ENCODE measurements at places on chromosomes 6 and 20.

DNA sequence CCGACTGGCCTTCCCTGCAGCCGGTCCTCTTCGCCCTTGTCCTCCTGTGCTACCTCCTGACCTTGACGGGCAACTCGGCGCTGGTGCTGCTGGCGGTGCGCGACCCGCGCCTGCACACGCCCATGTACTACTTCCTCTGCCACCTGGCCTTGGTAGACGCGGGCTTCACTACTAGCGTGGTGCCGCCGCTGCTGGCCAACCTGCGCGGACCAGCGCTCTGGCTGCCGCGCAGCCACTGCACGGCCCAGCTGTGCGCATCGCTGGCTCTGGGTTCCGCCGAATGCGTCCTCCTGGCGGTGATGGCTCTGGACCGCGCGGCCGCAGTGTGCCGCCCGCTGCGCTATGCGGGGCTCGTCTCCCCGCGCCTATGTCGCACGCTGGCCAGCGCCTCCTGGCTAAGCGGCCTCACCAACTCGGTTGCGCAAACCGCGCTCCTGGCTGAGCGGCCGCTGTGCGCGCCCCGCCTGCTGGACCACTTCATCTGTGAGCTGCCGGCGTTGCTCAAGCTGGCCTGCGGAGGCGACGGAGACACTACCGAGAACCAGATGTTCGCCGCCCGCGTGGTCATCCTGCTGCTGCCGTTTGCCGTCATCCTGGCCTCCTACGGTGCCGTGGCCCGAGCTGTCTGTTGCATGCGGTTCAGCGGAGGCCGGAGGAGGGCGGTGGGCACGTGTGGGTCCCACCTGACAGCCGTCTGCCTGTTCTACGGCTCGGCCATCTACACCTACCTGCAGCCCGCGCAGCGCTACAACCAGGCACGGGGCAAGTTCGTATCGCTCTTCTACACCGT is 6.1 kb downstream of the UBD start:
- DNase-seq: no peak

DNA sequence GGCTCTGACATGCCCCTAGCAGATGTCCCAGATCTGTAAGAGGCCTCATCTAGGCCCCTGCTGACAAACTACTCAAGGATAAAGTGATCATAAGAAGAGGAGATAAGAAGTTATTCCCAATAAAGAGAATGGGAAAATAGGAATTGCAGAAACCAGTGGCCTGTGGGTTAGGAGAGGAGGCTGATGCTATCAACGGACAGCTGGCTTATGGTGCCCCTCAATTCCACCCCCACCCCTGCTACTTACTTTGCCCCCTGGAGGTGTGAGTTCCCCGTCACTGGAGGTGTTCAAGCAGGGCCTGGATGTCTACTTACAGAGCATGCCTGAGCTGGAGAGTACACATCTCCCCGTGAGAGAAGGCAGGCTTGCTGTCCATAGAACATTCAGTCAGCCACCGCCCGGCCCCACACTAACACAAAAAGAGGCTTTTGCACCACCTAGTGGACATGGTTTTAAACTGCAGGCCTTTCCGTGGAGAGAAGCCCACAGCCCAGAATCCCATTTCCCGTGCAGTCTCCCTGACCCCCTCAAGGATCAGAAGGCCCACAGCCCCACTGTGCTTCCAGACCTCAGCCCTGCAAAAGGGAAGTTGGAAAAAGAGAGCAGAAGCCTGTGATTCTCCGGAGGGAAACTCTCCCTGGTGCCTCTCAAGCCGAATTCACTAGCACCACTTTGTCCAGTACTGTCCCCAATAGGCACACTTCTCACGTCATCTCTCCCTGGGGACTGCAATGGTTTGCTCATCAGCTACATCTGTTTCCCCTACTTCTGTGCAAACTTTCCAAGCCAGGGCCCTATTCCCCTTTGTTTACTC is 23.8 kb upstream of the BNIP5 start:
- DNase-seq: peak; percentile 61

- DNase-seq: no peak
Observed at GRCh38 chr6:154258064-154258757, 98.4 kb downstream of the IPCEF1 start.

DNA sequence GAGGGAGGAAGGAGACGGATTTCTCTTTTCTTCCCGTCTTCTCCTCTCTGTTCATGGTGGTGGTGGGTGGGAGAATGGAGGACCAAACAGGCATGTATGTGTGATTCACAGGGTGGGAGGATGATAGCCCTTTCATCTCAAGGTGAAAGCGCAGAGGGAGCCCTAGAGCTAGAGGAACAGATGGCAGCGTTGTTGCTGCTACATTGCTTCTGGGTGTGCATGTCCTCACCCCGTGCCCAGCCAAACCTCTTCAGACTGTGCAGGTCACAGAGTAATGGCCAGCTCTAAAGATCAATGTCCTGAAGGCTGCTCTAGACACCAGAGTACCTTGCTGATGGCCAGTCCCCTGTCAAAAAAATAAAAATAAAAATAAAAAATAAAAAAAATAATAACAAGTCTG is 301.8 kb downstream of the TBC1D7 start:
- no peak for DNase-seq

DNA sequence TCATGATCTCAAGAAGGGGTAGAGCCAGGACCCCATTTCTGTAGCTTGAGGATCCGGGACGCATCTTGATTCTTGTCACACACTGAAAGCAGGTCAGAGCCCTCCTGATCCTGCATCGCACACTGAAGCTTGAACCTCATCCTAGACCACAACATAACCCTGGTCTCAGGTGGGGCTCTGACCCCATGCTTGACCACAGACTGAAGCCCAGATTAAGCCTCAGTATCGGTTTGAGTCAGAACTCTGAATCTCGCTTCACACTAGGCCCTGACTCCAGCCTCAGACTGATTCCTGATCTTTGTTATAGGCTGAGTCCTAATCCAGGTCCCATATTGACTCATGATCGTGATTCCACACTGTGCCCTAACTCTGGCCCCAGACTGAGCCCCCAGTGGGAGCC is 8.5 kb upstream of the RSPO4 start:
- no peak for DNase-seq

- no peak for DNase-seq
Observed at GRCh38 chr6:157579467-157580031, 198.6 kb downstream of the ZDHHC14 start.

- DNase-seq: no peak
Observed at GRCh38 chr6:132287101-132287500, 114.2 kb downstream of the MOXD1 start.

- no peak for DNase-seq
Observed at GRCh38 chr20:43700627-43701026, 26.2 kb downstream of the GTSF1L start.

GRCh38 chr6:90586546-90586835 is 381 bp downstream of the MAP3K7 start:
- no peak for DNase-seq

DNA sequence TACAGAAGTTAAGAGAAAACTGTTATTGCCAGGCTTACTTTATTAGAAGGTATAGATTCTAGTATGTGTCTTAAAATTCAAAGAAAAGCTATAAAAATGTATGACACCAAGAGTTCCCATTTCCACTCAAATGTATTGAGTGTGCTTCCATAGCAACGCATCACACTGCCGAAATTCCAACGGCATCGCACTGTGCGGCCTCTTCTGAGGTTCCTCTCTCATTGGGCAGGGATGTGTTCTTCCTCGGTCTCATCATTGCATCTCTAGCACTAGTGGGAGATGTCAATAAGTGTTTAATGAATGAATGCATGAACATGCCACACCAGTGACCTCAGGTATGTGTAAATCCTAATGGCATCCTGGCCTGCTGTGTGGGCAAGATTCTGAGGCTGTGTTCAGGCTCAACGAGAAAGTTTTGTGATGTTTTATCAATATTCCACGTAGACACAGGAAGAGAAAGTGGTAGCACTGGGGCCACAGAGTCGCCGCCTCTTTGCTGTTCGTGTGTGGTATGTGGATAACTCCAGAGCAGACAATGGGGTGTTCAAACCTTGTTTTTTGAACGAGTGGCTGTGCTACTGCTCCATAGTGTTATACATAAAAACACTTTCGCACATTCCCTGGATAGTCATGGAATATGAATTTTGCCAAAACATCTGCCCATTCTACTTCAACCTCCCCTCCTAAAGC is 171.6 kb downstream of the ADGB start:
- no peak for DNase-seq

- no peak for DNase-seq
Observed at GRCh38 chr6:87029711-87030314, 65.1 kb downstream of the CGA start.

DNA sequence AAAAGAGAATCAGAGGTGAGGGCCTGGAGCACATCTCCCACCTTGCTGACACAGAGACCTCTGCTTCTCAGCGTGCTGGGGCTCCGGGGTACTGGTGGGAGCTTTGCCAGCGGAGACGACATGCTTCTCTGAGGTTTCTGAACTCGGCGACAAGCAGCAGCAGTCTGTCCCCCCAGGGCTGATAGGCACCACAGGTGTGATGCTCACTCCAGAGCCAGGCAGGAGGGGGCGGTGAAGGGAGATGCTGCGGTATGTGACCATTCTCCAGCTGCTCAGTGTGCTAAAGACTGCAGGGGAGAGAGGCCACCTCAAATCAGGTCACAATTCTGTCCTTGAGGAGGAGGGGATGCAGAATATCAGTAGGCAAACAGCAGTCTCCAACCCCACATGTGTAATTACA is 219.9 kb downstream of the ALDH8A1 start:
- DNase-seq: no peak

GRCh38 chr6:90197854-90198496 is 98.7 kb downstream of the BACH2 start:
- no peak for DNase-seq

GRCh38 chr20:32792731-32793458 is 26.9 kb upstream of the MAPRE1 start:
- no peak for DNase-seq

- no peak for DNase-seq
Observed at GRCh38 chr20:45452772-45453691, 16.5 kb upstream of the WFDC2 start.

DNA sequence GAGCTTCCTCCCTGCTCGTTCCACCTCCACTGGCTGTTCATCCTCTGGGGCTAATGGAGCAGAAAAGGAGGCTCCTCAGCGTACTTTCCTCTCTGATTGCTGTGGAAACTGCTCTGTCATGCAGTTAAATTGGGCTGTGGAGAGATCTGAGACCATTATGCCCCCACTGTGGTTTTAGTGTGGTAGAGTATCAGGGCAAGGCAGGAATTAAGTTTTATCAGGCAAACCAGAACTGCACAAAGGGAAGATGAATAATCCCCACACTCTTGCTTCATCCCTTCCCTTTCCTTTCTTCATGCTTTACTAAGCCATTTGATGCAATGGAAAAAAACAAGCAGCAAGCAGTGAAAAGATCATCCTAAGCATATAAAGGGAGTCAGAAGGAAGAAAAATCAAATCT is 11.9 kb upstream of the ME1 start:
- DNase-seq: peak; percentile 13

GRCh38 chr6:139981768-139982181 is 607.3 kb upstream of the CITED2 start:
- DNase-seq: no peak

- no peak for DNase-seq
Observed at GRCh38 chr6:148085631-148086331, 256.9 kb upstream of the SASH1 start.

DNA sequence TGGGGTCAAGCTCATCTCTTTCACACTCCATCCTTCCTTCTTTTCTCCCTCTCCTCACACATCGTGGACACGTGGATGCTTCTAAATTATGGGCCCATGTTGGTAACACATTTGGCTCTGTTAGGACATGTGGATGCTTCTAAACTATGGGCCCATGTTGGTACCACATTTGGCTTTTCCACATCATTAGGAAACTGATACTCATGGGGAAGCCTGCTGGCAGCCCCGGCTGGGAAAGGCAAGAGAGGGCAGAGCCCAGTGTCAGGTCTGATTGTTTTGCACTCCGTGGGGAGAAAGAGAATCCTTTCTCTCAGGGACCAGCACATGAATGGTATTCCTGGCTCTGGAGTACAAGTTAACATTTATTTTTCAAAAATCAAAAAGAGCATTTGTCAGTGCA is 4.0 kb upstream of the CST1 start:
- DNase-seq: no peak

GRCh38 chr6:154653385-154653784 is 79.8 kb upstream of the SCAF8 start:
- DNase-seq: no peak

GRCh38 chr20:33933469-33933909 is 60.2 kb upstream of the RALY start:
- DNase-seq: no peak
